ENCODE measurements at places on chromosomes 1 and 21. TPM values are rescaled to one million over a fixed set of nuclear protein-coding genes. Genes with fewer than 3 reads are reported as not detected.

- no peak for DNase-seq
These were observed 1.4 kb downstream of the ARF1 start for GRCh38 chr1:228083871-228084278.

DNA sequence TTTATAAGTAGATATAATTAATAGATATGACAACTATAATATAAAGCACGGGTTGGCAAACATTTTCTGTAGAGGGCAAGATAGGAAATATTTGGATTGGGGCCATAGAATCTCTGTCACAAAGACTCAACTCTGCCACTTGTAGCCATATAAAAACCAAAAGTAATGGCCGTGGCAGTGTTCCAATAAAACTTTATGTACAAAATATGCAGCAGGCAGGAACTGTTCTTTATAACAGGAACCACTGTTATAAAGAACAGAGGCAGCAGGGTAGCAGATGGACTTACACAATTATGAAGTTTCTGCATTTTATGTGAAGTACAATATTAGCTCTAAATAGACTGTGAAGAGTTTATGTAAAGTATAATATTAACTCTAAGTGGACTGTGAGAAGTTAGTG, 16.9 kb upstream of the QSOX1 start:
- DNase-seq = no peak

Gene TCHH
- not detected for total RNA-seq

DNA sequence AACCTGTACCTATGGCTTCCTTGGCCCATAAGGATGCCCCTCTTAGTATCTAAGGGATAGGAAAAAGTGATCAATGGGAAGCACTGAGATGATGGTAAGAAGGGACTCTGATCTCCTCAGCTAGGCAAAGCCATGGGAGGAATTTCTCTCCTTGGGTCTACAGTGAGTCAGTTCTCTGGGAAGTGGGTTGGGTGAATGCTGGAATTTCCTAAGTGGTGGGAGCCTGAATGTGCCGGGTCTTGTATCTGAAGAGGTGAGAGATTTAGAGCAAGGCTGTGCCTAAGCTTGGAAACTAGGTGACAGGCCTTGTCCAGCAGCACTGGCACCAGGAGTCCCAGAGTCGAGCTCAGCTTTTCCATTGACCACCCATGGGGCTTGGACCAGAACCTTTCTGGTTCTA, 96.3 kb upstream of the SLC2A1 start:
- no peak for DNase-seq

DNA sequence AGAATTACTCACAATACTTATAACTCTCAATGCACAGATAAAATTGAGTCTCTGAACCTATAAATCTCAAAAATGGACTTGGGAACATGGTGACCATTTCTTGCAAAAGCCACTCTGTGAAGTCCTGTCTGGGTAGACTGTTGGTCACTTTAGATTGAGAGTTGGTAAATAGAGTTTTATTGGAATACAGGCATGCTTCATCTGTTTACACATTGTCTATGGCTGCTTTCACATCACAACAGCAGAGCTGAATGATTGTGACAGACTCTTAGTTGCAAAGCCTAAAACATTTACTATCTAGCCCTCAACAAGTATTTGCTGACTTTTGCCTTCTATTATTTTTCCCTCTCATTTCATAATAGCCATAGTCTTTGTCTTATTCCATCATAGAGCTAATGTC, 24.1 kb upstream of the ASPM start:
- no peak for DNase-seq

- DNase-seq = no peak
These were observed 3.0 kb downstream of the HSD3B1 start for GRCh38 chr1:119510046-119510445.

GRCh38 chr1:6519491-6519934, 28.0 kb upstream of the PLEKHG5 start:
- DNase-seq = no peak

GRCh38 chr1:37621326-37621870, 13.3 kb downstream of the RSPO1 start:
- DNase-seq = no peak

GRCh38 chr1:109721042-109721441, 9.0 kb downstream of the GSTM5 start:
- DNase-seq = no peak

DNA sequence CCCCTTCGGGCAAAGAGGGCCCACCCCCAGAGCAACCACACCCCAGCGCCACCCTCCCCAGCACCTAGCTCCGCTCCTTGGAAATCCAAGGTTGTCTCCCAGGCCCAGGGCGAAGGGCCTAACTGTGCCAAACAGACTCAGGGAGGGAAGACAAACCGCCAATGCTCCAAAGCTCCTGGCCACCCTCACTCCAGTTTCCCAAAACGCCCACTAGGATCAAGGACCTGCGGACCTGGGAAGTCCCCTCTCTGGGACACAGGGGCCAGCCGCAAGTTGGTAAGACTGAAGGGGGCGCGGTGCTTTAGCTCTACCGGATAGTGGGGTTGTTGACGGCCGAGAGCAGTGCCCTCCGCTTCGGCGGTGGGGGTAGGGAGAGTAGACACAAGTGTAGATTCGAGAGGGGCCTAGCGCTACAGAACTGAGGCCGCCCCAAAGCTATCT, 581 bp downstream of the IRF6 start:
- no peak for DNase-seq

- DNase-seq = no peak
These were observed 13.4 kb upstream of the AGTRAP start for GRCh38 chr1:11722538-11722937.

- DNase-seq = no peak
These were observed 7.1 kb upstream of the CAPN2 start for GRCh38 chr1:223704921-223705878.

DNA sequence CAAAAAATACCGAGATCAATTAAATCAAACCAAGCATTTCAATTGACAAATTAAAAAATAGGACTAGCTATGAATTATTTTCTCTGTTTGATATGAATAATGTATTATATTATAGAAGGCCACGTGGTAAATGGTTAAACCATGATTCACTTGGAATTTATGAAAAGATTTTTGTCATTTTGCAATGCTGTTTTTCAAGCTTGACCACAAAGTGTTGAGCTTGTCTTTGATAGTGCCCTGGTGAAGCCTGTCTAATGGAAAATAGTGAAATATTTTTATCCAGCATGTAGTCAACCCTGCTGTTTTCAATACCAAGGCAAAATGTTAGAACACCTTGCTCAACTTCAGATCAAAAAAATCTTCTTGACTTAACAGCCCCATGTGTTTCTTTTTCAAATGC, 288.0 kb upstream of the PRMT6 start:
- DNase-seq = no peak

DNA sequence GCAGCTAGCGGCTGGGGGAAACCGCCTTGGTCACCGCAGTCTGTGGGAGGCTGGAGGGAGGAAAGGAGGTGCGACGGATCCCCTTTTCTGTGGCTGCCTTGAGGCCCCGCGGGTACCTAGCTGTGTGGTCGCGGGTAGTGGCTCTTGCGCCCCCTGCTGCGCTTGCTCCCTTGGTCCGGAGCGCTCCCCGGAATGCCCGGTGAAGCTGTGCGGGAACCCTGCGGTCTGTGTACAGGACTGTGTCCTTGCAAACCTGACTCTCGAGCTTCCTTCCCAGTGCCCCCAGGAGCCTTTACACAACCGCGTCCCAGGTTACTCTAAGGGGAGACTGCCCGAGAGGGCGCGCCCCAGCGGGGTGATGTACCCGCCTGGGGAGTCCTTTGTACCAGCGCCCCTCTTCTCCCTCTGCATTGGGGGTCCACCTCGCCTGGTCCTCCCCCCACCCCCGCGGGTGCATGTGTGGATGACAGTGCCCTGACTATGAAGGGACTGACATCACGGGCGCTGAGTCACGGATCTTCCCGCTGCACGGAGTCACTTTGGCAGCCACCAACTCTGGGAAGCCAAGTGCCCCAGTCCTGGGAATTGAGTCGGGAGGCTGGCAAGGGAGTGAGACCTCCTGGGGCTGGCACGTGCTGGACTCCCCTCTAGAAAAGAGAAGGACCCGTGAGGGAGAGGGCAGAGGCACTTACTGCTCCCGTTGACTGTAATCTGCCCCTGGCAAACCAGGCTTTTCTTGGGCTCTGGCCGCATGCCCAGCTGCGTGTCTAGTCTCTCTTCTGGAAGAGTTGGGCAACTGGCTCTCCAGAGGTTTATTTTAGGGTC, 816 bp downstream of the IL6R start:
- DNase-seq = peak; percentile 23

- DNase-seq = no peak
These were observed 60.4 kb downstream of the FYB2 start for GRCh38 chr1:56758794-56759193.

DNA sequence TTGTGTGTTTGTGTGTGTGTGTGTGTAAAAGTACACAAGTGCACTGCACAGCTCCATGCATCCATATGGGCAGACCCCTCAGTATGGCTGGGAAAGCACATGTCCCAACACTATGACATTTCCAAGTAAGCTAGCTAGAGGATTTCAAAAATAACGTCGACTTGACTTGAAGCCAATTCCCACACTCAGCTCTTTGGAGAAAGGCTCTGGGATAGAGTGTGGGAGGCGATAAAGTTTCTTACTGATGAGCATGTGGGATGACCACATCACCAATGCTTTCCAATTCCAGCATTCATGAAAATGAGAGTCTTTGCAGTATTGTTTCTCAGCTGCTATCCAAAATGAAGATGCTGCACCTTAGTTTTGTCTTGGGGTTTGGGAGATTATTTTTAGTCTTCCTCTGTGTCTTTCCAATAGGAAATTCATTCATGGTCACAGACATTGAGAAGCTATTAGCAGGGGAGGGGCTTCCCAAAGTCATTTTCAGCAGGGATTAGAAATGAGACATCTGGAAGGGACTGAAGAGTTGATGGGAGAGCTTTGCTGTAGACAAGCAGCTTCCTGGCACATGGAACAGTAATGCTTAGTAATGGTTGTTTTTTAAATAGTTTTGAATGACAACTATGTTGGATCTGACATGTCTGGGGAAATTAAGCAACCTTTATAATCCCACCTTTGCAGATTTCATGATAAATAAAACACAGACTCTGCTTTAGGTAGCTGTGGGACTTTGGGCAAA, 143.5 kb downstream of the ASTN1 start:
- DNase-seq = no peak

- DNase-seq = no peak
These were observed 14.8 kb upstream of the WASF2 start for GRCh38 chr1:27504588-27505419.

Gene TRIM63
- total RNA-seq = not detected

All from naive thymus-derived CD8-positive, alpha-beta T cell (primary cell).